Muscle of leg (tissue), 16 donors: ENCODE measurements at places on chromosomes 5 and 9.
A peak's percentile ranks its signal among the peaks of the same experiment; 100 is the strongest.

- peaks cover 33% of the 10 kb centered on the region for H3K4me1 ChIP-seq
- H3K27ac ChIP-seq, result peak overlapping the region; percentile 83
- H3K4me3 ChIP-seq, result no peak overlapping the region
- H3K36me3 ChIP-seq, result peaks cover 8% of the 10 kb centered on the region
- DNase-seq, result peak; percentile 89
- no peaks in the 10 kb centered on the region for H3K27me3 ChIP-seq
These were observed 66.7 kb downstream of the SIL1 start for GRCh38 chr5:139131465-139131864.

DNA sequence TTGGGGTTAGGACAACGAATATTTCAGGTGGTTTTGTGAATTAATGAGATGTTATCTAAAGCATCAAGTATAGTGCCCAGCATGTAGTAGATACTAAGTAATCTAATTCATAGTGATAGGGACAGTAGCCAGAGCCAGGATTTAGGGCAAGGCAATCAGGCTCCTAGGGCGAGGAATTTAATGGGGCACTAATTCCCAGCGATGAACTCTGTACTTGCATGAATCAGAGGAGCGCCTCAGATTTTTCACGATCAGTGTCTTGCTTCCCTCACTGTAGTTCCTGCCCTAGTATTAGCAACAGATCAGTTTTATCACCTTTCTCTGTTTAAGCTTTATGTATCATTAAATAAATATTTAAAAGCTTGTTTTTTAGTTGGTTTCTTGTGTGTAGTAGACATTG, 3.1 kb downstream of the AGGF1 start:
- H3K4me1 ChIP-seq, result peaks cover 12% of the 10 kb centered on the region
- no peak overlapping the region for H3K27ac ChIP-seq
- no peak overlapping the region for H3K4me3 ChIP-seq
- DNase-seq, result no peak
- no peaks in the 10 kb centered on the region for H3K27me3 ChIP-seq

DNA sequence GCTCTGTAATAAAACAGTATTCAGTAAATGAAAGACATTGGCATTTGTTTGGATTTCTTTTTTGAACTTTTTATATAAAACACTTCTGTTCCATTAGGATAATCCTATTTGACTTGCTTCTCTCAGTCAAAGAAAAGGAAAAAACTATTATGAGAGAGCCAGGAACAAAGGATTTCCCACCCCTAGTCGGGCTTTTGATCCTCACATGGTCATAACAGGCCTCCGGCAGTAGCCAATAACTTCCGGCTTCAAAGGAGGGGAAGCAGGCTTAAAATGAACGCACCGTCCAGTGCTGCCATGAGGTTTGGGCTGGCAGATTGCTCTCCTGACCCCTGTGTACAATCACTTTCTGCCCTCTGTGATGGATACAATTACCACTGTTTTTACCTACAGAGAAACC, 209.3 kb downstream of the ZNF608 start:
- peak overlapping the region; percentile 50 for H3K27ac ChIP-seq
- H3K4me3 ChIP-seq, result no peak overlapping the region
- DNase-seq, result peak; percentile 39
- H3K27me3 ChIP-seq, result no peaks in the 10 kb centered on the region
- no peaks in the 10 kb centered on the region for H3K4me1 ChIP-seq

DNA sequence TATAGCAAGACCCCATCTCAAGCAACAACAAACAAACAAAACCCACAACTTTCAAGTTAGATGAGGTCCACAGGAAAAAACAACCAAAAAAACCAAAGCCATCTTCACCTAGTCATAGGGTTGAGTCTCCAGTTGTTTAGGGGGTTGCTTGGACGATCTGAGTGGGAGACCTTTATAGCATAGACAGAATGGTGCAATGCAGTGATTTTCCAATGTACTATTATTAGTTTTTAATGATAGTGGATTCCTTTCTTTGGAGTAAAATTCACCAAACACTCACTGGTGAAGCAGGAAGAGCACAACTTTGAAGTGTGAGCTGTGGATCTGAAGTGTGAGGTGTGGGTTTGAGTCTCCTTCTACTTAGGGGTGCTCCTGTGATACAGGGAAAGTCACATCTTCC, 67.0 kb upstream of the KLF9 start:
- H3K4me3 ChIP-seq, result no peak overlapping the region
- peaks cover 6% of the 10 kb centered on the region for H3K4me1 ChIP-seq
- no peaks in the 10 kb centered on the region for H3K36me3 ChIP-seq

DNA sequence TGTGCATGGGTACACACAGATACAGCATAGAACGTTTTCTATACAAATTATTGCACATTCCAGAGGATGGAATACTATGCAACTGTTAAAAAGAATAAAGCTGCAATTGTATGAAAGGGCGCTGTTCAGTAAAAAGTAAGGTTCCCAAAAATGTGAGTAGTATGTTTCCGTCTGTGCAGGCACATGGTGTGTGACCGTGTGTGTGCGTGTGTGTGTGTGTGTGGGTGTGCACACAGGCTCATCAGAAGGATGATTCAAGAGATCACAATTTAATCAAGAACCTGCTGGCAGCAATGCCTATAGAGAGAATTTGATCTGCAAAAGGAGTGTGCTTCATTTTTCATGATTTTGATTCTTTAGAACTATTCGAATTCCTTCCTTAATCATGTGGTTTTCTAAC, 76.3 kb downstream of the SEMA4D start:
- peaks cover 5% of the 10 kb centered on the region for H3K36me3 ChIP-seq
- H3K4me1 ChIP-seq, result peaks cover 6% of the 10 kb centered on the region
- H3K27me3 ChIP-seq, result no peaks in the 10 kb centered on the region
- H3K4me3 ChIP-seq, result no peak overlapping the region
- DNase-seq, result no peak
- H3K27ac ChIP-seq, result no peak overlapping the region

GRCh38 chr9:88722753-88723152, 187.8 kb downstream of the NXNL2 start:
- no peak for DNase-seq

DNA sequence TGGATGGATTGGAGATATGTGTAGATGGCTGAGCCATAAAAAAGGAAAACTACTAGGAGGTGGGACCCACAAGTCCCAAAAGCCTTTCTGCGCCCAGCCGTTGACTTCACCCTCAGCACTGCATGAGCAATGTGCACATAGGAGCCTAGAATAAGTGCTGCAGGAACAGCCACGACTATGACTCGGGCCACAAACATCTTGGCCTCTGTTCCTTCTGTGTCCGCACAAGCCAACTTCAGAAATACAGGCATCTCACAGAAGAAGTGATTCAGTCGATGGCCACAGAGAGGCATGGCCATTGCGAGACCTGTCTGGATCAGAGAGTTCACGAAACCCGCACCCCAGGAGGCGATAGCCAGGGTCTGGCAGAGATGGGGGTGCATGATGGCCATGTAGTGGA, 587 bp downstream of the OR2Y1 start:
- no peaks in the 10 kb centered on the region for H3K4me1 ChIP-seq
- no peak overlapping the region for H3K27ac ChIP-seq
- H3K36me3 ChIP-seq, result no peaks in the 10 kb centered on the region
- no peak for DNase-seq
- peaks cover 5% of the 10 kb centered on the region for H3K27me3 ChIP-seq
- no peak overlapping the region for H3K4me3 ChIP-seq

DNA sequence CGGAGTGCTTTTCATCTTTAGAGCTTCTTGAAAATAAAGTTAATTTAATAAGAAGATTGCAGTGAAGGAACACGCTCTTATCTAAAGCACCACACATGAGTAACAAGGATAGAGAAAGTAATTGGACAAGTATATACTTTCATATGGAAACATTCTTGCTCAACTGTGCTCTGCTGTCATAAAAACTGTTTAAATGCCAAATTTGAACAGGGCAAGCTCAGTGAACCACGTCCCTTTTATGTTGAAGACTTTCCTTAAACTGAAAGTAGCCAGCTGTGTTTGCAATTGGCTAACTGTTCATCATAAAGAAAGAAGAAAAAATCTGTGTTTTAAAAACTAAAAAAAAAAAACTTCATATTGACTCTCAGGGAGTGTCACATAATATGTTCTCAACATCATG, 1610.7 kb upstream of the C9orf72 start:
- no peak overlapping the region for H3K4me3 ChIP-seq
- peak; percentile 29 for DNase-seq
- H3K27me3 ChIP-seq, result no peaks in the 10 kb centered on the region
- no peaks in the 10 kb centered on the region for H3K36me3 ChIP-seq
- no peak overlapping the region for H3K27ac ChIP-seq

DNA sequence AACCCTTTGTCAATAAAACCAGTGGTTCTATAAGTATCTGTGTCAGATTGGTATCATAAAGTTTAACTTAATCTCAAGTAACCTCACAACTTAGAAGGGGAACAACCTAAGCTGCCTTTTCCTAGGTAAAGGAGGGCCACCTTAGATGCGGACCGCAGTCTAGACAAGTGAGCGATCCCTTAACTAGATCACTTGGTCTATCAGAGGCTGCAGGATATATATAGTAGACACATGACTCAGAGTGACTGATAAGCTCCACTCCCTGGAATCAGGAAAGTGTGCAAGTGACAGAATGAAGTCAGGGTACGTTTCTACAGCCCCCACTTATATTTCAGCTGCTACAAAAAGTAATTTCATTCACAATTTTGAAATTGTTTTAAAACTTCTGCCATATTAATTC, 7.4 kb downstream of the REEP5 start:
- no peak for DNase-seq
- no peaks in the 10 kb centered on the region for H3K27me3 ChIP-seq
- no peak overlapping the region for H3K27ac ChIP-seq
- peaks cover 2% of the 10 kb centered on the region for H3K4me1 ChIP-seq

DNA sequence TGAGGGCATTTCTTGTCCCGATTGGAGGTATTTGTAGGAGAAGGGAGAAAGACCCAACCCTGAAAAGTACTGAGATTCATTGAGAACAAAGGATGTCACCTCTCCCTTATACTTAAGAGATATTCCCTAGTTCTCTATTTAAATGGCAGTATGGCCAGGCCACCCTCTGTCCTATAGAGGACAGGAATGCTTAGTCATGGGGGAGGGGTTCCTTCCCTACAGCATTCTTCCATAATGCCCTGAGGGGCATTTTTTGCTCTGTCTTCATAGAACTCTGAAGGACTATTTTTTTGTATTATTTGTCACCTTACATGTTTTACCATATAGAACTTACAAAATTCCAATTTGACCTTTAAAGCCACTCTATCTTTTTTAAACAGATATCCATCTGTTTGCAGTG, 176.3 kb downstream of the TMEM161B start:
- H3K27me3 ChIP-seq, result no peaks in the 10 kb centered on the region
- no peaks in the 10 kb centered on the region for H3K4me1 ChIP-seq
- H3K4me3 ChIP-seq, result no peak overlapping the region
- DNase-seq, result no peak

GRCh38 chr5:137400571-137400970, 98.6 kb downstream of the SPOCK1 start:
- H3K27ac ChIP-seq, result no peak overlapping the region
- no peaks in the 10 kb centered on the region for H3K27me3 ChIP-seq
- H3K4me3 ChIP-seq, result no peak overlapping the region

- no peak overlapping the region for H3K27ac ChIP-seq
- no peak overlapping the region for H3K4me3 ChIP-seq
- DNase-seq, result peak; percentile 13
- H3K4me1 ChIP-seq, result peaks cover 19% of the 10 kb centered on the region
- H3K27me3 ChIP-seq, result peaks cover 4% of the 10 kb centered on the region
These were observed 116.9 kb upstream of the CPEB4 start for GRCh38 chr5:173771121-173771724.

DNA sequence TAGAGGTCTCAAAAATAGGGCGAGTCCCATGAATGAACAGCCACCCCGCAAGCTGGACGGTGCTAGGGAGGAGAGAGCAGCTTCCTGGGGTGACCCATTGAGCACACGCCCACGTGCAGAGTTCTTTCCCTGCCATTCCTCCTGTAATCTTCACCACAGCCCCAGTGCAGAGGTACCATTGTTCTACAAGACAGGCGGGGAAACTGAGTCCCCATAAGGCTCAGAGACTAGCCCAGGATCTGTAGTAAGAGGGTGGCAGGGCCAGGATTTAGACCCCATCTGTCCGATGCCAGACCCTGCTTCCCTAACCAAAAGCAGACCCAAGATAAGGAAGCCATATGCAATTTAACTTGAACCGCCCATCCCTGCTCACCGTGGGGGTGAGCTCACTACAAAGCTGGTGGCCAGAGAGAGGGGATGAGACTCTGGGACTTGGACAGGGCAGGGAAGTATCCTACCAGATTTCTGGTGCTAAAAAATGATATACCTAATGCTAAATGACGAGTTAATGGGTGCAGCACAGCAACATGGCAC, 36.7 kb upstream of the ORM1 start:
- peaks cover 59% of the 10 kb centered on the region for H3K4me1 ChIP-seq
- no peak overlapping the region for H3K27ac ChIP-seq
- peaks cover 3% of the 10 kb centered on the region for H3K27me3 ChIP-seq
- peak; percentile 7 for DNase-seq
- H3K4me3 ChIP-seq, result no peak overlapping the region
- peaks cover 40% of the 10 kb centered on the region for H3K36me3 ChIP-seq
